ENCODE measurements at places on chromosomes 5 and 9.

GRCh38 chr5:12073426-12073825 is 169.2 kb upstream of the CTNND2 start:
- DNase-seq, result no peak

- no peak for DNase-seq
Measured at GRCh38 chr9:34501889-34502425, 20.8 kb downstream of the ENHO start.

- no peak for DNase-seq
Measured at GRCh38 chr5:88876714-88877113, 6.3 kb downstream of the MEF2C start.

DNA sequence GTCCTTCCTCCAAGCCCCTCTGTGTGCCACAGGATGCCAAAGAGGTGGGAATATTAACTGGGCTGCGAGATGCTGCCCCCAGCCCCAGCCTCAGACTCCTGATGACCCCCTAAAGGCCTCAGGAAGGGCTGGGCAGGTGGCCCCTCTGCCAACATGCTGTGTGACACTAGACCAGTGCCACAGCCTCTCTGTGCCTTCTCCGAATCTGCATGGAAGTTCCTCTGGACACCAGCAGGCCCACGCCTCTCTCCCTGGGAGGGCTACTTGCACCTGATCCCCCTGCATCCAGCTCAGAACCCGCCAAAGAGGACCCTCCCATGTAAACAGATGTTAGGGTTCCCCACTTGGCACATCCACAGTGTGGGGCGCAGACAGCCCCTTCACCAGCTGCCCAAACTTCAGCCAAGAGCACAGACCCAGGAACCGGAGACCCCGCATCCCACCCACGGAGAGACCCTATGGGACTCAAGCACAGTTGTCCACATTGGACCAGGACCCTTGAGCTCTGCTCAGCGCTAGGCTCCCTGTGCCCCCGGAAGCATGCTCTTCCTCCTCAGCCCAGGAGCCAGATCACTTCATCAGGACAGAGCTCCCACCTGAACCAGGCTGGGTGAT is 91.6 kb upstream of the LMX1B start:
- no peak for DNase-seq

DNA sequence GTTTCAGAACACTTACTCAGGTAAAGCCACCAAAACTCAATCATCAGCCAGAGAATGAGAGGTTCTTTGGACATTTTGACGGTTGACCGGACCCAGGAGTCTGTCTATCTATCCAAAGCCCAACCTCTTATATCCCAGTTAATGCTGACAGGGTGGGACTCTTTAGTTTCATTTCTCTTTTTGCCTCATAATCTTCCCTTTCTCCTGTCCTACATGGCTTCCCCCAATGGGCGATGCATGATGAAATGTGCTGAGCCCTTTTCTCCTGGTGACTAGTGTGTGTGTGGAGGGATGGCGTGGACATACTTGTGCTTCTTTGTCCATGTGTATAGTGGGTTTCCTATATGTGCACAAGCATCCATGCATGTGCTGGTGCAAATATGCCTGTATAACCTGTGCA is at the start of gene TIMD4:
Gene TIMD4 (minus strand): TSS at position 102 of the 400 bp plus-strand sequence. CDS start 28 bp downstream, at position 74.
- no peak for DNase-seq

DNA sequence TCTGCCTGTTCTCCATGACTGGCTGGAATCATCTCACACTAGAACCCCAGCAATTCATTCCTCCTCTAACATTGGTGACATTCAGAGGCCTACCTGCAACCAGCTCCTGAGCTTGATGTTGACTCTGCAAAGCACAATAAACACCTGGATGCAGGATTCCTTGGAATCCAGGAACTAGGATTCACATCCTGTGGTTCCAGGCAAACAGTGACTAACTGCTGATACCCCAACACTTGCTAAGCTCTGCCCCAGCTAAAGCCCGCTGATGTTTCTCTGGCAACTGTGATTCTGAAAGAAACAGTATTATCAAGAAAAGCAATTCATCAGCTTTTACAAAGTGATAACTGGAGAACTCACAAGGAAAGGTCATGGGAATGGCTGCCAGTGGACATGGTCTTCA is 29.2 kb downstream of the SUSD1 start:
- DNase-seq, result no peak

DNA sequence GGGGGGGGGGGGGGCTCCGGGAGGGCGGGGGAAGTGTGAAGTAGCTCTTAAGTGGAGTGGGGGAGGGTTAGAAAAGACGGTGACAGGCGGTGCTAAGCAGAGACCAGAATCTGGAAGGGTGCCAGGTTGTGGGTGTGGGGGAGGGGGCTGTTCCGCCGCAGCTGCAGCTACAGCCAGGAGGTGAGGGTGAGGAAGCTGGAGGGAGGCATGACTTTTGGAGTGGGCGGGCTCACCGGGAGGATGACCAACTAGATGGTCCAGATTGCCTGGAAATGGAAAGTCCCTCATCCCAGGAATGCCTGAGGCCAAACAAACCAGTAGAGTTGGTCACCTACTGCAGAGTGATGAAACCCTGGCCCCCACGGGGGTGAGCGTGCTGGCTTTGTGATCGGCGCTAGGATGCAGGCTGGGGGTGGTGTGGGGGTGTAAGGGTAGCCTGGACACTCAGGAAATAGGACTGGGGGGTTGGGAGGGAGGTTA is 158.1 kb upstream of the SHB start:
- DNase-seq, result peak; percentile 61

DNA sequence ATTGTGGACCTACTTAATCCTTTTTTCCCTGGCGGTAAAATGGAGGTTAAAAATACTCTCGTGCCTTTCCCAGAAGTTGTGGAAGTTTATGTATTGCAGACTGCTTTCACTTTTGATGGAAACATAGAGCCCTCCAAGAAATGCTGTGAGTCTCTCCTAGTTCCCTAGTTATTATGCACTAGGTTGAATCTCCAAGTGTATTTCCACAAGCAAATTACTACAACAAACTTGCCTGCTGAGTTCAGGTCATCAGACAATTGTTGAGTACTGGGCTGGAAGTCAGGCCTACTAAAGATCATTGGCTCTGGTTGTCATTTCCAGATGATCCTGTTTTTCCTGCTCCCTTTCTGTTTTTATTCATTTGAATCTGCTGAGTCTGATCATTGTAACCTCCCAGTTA is 104.1 kb downstream of the CD180 start:
- no peak for DNase-seq

DNA sequence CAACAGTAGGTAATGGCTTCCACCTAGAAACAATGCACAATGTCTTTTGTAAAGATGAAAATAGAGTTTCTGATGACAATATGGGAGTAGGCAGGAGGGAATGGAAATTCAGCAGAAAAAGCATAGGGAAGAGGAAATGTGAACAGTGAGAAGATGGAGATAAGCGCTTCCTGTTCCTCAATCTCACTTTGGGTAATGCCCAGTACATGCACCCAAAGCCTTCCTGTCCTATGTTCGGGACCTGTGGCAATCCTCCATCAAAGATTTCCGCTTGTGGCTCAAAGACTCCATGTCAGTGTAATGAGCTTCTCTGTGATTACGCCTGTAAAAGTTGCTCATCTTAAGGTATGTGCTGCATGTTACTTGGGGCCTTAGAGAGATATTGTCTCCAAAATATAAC is 2.7 kb downstream of the UGT3A1 start:
- DNase-seq, result no peak

- no peak for DNase-seq
Measured at GRCh38 chr5:143085319-143085917, 315.2 kb downstream of the ARHGAP26 start.

GRCh38 chr5:113187906-113188305 is 211.3 kb downstream of the DCP2 start:
- DNase-seq, result no peak

GRCh38 chr5:129760636-129761325 is 12.9 kb downstream of the MINAR2 start:
- no peak for DNase-seq

DNA sequence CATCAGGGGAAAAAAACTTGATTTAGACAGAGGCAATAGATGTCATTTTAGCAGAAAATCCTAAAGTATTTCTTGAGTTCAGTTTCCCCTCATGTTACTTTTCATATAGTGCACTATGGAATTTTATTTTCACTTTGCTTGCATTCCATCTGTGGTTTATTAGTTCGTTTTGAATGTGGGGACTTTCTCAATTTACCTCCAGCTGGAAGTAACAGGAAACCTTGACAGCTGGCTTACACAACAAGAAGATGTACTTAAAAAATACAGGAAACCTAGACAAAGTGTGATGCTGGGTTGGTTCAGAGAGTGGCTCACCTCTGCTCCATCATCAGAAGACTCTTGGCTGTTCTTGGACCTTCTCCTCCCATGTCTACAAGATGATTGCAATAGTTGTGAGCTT is 567.0 kb downstream of the CETN3 start:
- DNase-seq, result no peak

DNA sequence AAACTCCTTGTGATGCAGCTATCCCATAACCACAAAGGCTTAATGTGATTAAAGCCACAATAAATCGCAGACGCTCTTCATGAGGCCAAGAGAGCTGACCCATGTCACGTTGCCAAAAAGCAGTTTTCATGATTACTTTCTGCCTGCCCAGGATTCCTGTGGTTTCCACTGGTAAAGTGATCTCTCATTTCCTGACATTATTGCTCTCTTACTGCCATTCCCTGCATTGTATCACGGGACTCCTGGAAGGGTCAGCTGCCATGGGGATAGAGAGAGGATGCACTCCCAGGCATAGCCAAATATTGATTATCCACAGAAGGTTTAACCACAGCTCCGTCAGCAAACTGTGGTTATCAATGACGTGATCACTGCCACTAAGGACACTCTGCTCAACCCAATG is 103.8 kb upstream of the SLC1A3 start:
- no peak for DNase-seq

DNA sequence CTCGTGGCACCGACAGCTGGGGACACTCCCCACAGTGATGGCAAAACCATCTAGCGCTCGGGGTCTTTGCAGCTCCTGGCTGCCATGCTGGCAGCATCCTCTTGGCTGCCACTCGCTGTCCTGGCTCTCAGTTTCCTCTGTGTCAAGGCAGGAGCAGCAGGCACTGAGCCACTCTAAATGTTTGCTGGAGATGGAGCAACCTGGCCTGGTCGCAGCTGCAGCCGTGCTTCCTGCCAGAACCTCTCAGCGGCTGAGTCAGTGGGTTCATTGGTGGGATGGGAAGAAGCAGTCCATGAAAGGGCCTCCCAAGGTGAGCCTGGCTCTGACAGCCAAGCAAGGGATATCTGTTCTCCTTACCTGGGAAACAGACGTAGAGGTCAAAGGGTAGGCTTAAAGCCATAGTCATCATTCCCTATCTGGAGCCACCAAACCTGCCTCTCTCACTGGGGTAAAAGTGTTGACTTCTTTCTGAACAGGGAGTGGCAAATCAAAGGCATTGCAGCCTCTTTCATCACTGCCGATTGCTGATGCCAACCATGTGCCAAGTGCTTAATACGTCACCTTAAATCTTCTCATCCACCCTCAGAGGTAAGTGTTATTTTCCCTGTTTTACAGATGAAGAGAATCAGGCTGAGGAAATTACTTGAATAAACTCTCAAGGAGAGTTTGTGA is 304.8 kb upstream of the ZNF462 start:
- no peak for DNase-seq

DNA sequence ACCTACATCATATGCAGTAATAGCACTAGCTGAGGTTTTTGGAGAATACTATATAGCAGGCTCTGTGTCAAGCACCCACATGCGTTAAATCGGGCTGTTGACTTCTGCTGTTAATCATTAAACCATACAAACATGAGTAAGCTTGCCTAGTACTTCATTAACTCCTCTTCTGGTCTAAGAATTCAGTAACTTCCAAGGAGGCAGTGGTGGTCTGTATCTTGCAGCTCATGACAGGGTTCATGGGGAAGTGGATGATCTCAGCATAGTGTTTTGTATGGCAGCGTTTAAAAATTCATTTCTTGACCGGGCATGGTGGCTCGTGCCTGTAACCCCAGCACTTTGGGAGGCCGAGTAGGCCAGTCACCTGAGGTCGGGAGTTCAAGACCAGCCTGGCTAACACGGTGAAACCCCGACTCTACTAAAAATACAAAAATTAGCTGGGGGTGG is at the start of gene HAVCR1:
Gene HAVCR1 (minus strand): TSS at position 24 of the 447 bp plus-strand sequence. CDS start 1,173 bp downstream, outside the sequence.
- no peak for DNase-seq

GRCh38 chr5:20230010-20230409 is 242.0 kb upstream of the CDH18 start:
- no peak for DNase-seq

- no peak for DNase-seq
Measured at GRCh38 chr5:16970826-16971225, 34.7 kb upstream of the MYO10 start.

DNA sequence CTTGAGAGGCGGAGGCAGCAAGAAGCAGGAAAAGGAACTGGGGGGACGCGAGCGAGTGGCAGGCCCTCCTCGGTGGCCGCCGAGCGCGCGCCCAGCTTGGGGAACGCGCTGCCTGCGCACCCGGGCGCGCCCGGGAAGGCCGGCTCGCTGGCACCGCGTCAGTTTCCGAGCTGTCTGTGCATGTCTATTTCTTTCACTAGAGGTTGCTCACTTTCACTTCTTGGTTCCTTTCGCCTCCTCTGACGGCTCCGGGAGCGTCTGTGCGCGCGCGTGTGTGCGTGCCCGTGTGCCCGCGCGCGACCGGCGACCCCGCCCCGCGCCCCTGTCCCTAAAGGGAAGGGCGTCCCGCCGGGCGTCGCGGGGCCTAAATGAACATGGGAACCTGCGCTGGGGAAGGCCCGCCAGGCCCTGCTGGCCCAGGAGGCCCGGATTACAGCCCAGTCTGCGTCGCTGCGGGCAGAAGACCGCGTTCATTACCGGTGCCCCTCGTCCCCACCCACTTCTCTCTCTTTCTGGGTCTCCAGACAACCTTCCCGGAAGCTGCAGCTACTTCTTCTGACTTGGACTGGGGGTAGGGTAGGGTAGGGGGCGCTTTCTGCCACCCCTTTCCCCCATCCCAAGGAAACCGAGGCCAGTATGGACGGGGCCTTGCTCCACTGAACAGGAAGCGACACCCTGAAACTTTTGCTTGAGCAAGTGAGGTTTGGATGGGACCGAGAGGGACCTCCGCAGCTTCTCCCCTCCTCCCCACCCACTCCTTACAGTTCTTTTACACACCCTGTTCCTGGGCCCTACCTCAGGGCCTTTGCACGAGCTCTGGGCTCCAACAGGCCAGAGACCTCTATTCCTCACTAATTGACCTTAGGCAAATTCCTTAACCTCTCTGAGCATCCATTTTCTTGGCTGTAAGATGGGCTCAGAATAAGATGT is 205.8 kb upstream of the IER5L start:
- DNase-seq, result peak; percentile 79

GRCh38 chr5:9188131-9188530 is 357.7 kb downstream of the SEMA5A start:
- no peak for DNase-seq

GRCh38 chr5:150449517-150450339 is at the start of gene RPS14:
Gene RPS14, minus strand, starts transcription at chr5:150449739. Its CDS starts 2,006 bp downstream, at chr5:150447733.
- DNase-seq, result peak; percentile 93

Data from CD4-positive, alpha-beta T cell treated with Interleukin-2 at 100 ng/mL for 4 hours (primary cell).